AML-193 (cell line): ENCODE measurements at places on chromosomes 11 and 22.

GRCh38 chr22:44600207-44600785, 101.7 kb upstream of the PRR5 start:
- no peak for DNase-seq

DNA sequence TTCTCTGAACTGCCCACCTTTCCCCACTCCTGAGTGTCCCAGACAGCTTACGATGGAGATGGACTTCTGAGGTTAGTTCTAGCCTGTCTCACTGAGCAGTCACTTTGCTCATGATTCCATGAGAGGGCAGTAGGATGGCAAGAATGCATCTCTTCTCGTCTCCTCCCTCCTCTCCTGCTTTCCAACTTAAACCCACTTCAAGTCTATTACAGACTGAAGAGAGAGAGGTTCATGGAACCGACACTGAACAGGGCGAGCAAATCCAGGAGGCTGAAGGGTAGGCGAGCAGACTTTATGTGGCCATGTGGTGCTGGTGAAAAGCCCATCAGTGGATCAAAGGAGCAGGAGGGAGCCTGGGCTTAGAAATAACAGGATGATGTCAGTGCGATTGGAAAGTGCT, 38.6 kb downstream of the CEP164 start:
- DNase-seq = no peak

DNA sequence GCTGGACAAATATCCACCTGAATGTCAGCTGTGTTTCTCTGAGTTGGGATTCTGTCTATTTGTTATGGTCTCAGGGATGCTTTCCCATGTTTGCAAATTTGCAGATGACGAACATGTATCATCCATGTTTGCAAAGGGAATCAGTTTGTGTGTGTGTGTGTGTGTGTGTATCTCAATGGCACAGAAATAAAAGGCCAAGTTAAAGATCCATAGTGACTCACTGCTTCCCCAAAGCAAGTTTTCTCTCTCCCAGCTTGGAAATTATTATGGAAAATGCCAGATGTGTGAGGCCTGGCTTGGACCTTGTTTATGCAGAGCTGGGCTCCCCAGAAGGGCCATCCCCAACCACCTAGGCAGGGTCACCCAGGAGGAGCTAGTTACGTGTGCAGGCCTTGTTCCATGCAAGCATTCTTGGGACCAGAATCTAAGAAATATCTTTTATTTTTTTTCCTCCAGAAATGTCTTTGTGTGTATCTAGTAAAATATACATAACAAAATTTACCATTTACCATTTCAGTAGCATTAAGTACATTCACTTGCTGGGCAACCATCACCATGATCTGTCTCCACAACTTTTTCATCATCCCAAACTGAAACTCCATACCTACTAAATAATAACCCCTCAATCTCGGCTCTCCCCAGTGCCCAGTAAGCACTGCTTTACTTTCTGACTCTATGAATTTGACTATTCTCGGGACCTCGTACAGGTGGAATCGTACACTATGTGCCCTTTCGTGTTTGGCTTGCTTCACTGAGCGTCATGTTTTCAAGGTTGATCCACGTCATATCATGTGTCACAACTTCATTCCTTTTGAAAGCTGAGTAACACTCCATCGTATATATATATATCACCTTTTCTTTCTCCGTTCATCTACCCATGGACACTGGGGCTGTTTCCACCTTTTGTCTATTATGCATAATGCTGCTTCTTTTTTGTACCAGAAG, 56.6 kb upstream of the WNT7B start:
- DNase-seq = no peak

DNA sequence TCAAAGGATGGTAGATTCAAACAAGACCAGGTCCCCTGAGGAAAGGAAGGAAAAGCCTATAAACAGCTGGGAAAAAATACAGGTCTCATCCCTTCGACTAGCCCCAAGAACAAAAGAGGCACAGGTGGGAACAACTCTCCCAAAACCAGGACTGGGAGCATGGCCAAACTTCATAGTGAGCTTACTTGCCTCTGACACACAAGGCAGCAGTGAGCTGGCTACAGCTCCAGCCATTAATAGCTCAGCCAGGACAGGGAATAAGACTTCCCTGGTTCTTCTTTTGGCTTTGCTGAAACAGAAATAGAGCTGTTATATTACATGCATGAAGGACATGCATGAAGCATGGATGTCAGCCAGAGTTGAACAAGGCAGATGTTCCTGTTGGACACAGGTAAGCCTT, at the start of gene OR10A2:
OR10A2 (plus strand) TSS at position 97 of the 400 bp plus-strand sequence. CDS start 6,698 bp downstream, outside the sequence.
- no peak for DNase-seq
